Stimulated activated CD8-positive, alpha-beta memory T cell treated with anti-CD3 and anti-CD28 coated beads, Interleukin-7, amount 100 ng/mL, for 24 hours (primary cell): ENCODE measurements at places on chromosomes 11 and 22.

- DNase-seq: no peak
These were observed 86.9 kb upstream of the ANO3 start for GRCh38 chr11:26245046-26245445.

GRCh38 chr11:93340223-93340622 lies 9.7 kb downstream of the DEUP1 start:
- DNase-seq: no peak

GRCh38 chr11:14826600-14826999 lies 65.4 kb downstream of the CYP2R1 start:
- DNase-seq: no peak

DNA sequence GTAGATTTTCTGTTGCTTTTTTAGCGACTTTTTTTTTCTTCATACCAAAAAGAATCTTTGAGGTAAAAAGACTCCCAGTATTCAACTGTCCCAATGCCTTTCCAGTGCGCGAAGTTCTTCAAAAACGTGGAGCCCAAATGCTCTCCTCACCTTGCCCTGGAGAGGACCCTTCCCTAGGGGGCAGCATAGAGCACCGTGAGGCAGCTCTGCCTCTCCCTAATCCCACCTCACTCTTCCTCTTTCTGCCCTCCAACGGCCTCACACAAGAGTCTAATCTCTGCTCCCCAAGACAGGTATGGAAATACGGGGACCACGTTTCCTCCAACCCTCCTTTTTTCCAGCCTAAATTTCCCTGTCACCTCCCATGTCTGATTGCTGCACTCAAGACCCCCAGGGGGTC lies 117.5 kb upstream of the ALX4 start:
- no peak for DNase-seq

DNA sequence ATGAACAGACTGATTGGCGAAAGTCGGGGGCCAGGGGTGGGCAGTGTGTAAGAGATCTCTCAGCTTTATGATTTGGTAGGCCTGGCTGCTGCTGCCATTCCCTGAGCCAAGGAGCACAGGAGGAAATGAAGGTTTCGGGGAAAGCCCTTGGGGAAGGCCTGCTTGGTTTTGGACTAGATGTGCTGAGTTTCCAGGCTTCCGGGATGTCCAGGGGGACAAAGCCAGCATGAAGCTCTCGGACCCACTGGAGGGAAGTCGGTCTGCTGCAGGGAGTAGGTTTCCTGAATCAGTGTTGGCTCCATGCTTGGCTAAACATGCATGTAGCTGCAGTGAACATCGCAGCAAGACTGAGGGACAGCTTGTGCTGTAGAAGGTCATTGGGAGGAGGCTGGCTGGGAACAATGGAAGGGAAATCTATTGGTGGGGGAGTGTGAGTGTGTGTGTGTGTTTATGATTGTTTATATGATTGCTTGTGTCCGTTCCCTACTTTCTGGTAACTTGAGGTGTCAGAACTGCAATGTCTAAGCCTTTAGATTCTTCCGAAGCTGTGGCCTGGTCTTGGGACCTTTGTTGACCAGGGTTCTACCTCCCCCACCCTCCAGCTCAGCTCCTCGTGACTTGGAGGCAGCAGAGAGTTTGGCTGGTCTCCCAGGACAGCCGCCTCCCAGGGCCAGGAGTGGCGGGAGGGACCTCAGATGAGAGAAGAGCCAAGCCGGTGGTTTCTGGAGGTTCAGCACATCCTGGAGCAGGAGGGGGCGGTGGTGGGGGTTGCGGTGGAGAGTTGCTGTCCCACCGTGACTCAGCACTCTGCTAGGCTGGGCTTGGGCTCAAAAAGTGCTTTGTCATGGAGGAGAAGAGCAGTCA lies 4.0 kb upstream of the FTH1 start:
- no peak for DNase-seq

GRCh38 chr11:95595973-95596489 lies 193.6 kb downstream of the FAM76B start:
- no peak for DNase-seq

GRCh38 chr22:23675502-23676415 lies 15.1 kb upstream of the RGL4 start:
- DNase-seq: no peak

- DNase-seq: no peak
These were observed 159.3 kb downstream of the MIAT start for GRCh38 chr22:26816726-26817125.

GRCh38 chr11:76329983-76330382 lies 50.9 kb downstream of the THAP12 start:
- DNase-seq: no peak

- DNase-seq: no peak
These were observed 942 bp upstream of the TSPAN18 start for GRCh38 chr11:44725757-44726282.

DNA sequence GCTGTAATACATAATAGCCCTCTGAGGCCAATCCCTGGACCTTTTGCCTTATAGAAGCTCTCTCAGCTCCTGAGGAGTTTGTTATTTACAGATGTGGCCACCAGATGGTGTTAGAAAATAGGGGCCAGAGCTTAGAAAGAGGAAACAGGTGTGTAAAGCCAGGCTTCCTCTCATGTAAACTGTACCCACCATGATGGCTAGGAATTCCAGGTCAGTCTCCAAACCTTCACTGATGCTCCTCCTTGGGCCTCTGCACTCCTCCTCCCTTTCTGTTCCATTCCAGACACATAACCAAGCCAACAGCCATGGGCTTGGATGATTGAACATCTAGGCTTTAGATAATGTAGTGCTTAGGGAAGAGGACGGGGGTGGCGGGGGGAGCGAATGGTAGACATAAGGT lies 39.7 kb downstream of the USP35 start:
- no peak for DNase-seq

DNA sequence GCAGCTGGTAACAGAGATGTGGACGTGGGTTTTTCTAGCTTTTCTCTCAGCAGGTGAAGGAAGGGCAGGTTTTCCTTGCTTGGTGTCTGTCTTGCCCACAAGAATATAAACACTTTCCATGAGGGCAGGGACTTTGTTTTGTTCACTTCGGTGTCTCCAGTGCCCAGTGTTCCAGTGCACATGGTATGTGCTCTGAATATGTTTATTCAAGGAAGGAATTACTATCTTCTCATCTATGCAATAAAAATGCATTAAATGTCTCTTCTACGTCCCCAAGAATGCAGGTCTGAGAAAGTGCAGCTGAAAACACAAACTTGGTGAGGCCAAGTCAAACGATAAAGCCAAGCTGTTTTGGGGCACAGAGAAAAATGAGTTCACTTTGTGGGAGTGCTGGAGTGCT lies 56.3 kb upstream of the PLET1 start:
- DNase-seq: no peak

DNA sequence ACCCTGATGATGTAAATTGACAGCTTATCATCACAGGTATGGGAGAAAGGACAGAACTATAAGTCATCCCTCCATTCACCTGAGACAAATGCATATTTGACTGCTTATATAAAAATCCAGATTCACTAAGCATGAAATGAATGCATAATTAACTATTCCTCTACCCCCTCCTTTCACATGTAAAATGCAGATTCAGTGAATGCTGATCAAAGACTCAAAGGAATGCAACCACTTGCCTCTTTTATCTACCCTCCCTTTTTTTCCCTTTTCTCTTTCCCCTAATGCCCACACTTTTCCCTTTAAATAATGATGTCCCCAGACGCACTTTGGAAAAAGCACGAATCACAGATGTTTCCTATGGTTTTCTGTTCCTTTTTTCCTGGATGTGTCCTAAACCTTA lies 4.5 kb upstream of the PLAAT4 start:
- no peak for DNase-seq

DNA sequence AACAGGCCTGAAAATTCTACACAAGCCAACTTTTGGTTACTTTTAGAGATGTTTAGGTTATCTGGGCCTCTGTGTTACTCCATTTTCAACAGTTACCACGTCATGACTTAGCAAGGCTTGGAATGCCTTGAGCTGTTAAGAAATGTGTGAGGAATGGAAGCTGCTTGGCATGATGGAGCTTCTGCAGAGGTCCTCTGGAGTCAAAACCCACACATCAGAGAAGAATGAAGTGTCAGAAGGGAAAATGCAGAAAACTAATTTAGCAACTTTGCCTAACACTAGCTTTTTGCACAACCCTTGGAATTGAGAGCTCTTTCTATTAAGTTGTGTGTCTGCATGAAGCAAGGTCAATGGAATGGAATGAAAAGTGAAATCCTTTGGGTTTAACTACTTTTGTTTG lies 27.4 kb downstream of the FAT3 start:
- no peak for DNase-seq

DNA sequence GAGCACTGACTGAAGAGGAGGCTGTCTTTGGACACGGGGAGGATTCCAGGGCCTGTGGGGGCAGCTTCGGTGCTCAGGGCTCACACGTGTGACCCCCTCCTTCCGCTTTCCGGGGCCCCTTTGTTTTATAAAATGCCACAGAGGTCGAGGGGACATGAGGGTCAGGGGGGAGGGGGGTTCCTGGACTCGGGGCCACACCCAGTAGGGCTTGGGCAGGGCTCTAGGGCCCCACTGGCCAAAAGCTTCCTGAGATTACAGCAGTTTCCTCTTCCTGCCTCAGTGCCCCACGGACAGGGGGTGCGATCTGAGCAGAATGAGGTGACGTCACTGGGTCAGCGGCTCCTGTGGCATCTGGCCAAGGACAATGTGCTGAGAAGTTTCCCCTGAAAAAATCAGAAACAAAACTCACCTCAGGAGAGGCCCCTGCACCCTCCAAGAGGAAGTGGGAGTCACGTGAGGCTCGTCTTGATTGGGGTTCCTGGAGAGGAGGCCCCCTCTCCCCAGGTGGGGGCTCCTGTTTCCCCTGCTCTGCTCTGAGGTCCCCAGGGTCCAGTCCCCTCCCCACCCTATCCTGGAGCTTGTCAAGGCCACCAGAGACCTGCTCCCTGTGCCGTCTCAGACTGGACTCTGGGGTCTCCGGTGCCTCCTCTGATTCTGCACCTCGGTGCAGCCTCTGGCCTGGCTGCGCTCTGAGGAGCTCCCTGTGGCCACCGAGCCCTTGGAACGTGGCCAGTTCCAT lies 6.4 kb upstream of the IFITM3 start:
- no peak for DNase-seq
